ENCODE measurements at places on chromosomes 7 and 10.

DNA sequence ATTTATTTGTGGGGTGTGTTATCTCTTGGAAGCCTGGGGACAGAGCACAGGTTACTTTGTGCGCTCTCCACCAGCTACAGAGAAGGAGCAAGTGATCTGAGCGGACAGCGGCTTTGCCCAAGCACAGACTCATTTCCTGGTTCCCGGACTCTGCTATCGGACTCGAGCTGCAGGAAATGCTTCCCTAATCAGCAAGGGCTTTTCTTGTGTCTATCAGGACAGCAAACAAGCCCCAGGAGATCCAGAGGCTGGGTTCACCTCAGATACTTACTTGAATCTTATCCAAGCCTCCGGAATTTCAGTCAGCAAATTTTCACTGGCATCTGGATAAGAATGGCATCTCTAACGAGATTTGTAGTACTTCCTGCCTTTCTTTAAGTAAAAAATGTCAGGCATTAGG, 27.8 kb downstream of the MRC1 start:
- DNase-seq, result no peak

- no peak for DNase-seq
These were observed 255.7 kb upstream of the PPP2R2D start for GRCh38 chr10:131644864-131645658.

GRCh38 chr7:115047958-115048720, 126.2 kb downstream of the MDFIC start:
- DNase-seq, result no peak

- no peak for DNase-seq
These were observed 380.5 kb downstream of the SFMBT2 start for GRCh38 chr10:7030134-7030855.

GRCh38 chr7:88635149-88635548, 124.4 kb upstream of the ZNF804B start:
- no peak for DNase-seq

DNA sequence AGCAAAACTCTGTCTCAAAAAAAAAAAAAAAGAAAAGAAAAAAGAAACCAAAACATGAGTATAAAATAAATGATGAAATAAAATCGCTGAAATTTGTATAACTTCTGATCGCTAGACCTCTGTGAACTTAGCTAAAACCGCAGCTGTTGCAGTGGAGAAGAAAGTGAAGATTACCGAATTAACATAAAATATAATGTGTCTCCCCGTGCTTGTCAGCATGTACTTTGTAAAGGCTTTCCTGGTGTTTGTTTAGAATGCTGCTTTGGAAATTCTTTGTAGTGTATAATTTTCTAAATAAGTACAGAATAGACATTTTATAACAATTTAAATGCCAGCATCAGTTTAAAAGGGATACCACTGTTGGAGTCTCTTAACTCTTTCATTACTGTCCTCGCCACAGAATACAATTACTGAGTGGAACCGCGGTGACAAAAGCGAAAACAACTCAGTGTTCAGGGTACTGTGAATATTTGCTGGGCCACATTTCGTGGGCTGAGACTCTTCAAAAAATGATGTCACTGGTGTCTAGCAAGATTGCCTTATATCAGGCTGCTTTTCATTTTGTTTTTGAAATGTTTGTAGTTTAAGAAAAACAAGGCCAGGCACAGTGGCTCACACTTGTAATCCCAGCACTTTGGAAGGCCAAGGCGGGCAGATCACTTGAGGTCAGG, 167.7 kb downstream of the NSUN6 start:
- DNase-seq, result no peak

DNA sequence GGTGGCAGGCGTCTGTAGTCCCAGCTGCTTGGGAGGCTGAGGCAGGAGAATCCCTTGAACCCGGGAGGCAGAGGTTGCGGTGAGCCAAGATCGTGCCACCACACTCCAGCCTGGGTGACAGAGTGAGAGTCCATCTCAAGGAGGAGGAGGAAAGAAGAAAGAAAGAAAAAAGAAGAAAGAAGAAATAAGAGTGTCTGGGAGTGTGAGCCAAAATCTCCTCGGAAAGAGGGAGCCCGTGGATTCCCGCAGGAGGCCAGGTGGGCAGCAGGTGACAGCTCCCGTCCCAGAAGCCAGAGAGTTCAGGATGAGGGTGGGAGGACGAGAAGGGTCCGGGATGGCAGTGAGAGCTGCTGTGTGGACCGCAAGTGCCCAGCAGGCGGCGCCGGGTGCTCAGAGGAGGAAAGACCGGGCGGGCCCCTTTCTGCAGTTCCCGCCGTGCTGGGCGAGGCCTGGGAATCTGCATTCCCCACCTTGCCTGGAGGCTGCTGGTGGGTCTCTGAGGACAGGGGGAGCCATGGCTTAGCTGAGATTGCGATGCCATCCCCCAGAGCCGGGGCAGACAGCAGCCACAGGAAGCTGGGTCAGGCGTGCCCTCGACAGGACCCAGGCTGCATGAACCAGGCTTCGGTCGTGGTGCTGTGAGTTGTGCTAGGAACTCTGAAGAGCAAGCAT, 17.1 kb upstream of the AMZ1 start:
- DNase-seq, result peak; percentile 47

- no peak for DNase-seq
These were observed 69.2 kb upstream of the FAM171A1 start for GRCh38 chr10:15440204-15440711.

GRCh38 chr7:116952635-116953371, 498 bp upstream of the ST7 start:
- DNase-seq, result no peak

GRCh38 chr7:71851776-71852498, 560.2 kb downstream of the CALN1 start:
- DNase-seq, result no peak

GRCh38 chr7:55478700-55479099, 93.6 kb downstream of the VOPP1 start:
- DNase-seq, result no peak

DNA sequence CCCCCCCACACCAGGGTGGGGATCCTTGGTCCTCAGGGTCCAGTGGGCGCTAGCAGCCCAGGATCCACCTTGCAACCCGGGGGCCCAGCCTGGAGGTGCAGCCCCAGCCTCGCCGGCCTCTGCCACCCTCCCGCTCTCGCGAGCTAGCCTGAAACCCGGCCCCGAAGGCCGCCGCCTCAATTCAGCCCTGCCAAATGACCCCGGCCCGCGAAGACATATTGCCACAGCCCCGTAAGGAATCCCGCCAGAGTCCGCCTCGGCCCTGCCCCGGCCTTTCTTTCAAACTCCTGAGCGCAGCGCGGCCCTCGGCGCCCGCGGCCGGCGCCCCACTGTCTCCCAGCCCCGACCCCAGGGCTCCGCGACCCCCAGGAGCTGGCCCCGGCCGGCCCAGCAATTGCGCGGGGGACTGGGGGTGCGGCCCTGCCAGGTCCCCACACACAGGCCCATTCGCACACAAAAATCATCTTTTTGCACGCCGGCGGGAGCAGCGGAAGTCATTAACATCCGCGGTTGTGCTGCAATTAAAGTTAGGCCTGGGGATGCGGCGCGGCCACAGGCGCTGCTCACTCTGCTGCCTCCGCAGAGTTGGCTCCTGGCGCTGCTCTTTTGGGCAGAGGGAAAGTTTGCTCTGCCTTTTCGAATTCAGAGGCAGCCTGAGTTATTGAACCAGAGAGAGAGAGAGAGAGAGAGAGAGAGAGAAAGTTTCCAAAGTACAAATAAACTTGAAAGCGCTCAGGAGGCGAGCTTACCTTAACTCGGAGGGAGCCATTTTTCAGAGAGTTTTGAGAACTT, 4.0 kb downstream of the HOXA5 start:
- no peak for DNase-seq

DNA sequence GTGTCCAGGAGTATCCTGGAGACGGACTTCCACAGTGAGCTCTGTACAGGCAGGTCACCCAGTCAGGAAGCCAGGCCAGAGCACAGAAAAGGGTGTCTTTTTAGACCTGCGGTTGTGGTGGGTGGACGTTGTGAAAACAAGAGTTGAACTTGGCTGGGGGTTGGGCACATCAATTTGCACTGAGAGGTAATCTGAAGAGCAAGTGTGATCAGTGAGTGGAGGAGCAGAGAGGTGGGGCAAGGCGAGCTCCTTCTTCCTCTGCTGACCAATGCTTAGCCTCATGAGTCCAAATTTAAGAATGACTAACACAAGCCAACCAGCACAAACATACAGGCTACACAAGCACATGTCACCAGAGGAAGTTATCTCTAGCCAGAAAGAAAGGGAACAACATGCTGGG, 310.8 kb downstream of the TCERG1L start:
- DNase-seq, result no peak

DNA sequence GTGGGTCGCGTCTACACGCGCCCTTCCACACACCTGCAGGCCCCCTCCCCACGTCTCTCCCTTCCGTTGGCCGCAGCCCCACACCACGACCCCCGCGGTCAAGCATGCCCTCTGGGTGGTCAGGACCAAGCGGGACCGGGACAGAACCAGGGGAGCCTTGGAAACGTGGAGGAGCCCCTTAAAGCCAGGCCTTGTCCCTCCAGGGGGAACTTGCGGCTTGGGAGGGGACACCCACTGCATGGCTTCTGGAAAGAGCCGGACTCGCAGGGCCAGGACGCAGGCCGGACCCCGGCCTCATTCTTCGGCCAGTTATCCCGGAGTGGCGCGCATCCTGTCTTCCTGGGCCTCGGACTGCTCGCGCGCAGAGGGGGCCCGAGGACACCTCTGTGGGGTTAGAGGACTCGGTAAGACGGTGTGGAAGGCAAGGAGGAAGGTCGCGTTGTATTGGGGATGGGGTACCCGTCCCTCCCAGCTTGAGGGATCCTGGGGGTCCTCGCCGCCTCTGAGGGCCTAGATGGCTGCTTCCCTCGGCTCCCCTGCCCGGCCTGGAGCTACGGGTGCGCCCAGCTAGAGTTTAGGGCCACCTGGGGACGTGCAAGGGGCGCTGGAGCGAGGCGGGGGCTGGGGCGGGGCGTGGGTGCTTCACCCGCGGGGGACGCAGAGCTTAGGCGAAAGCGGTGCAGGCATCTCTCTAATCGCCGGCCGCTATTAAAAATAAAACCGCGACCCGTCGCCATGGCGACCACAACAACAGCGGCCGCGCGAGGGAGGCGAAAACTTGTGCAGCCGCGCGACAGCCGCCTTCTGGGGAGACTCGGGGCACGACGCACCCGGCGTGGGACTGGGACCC, 1.8 kb upstream of the PDGFA start:
- DNase-seq, result no peak

GRCh38 chr7:69656890-69657289, 58.6 kb downstream of the AUTS2 start:
- no peak for DNase-seq

GRCh38 chr10:84291384-84291783, 37.0 kb upstream of the CCSER2 start:
- no peak for DNase-seq

GRCh38 chr7:43431020-43431595, 151.8 kb upstream of the STK17A start:
- no peak for DNase-seq

GRCh38 chr7:12949060-12949931, 261.9 kb downstream of the ARL4A start:
- no peak for DNase-seq
